ENCODE measurements at places on chromosomes 12 and 14.
A peak's percentile ranks its signal among the peaks of the same experiment; 100 is the strongest.

GRCh38 chr12:2560356-2560755 lies 234.4 kb upstream of the FKBP4 start:
- no peak for DNase-seq

- DNase-seq, result no peak
These were observed 542.1 kb upstream of the ATP2B1 start for GRCh38 chr12:90250766-90251165.

DNA sequence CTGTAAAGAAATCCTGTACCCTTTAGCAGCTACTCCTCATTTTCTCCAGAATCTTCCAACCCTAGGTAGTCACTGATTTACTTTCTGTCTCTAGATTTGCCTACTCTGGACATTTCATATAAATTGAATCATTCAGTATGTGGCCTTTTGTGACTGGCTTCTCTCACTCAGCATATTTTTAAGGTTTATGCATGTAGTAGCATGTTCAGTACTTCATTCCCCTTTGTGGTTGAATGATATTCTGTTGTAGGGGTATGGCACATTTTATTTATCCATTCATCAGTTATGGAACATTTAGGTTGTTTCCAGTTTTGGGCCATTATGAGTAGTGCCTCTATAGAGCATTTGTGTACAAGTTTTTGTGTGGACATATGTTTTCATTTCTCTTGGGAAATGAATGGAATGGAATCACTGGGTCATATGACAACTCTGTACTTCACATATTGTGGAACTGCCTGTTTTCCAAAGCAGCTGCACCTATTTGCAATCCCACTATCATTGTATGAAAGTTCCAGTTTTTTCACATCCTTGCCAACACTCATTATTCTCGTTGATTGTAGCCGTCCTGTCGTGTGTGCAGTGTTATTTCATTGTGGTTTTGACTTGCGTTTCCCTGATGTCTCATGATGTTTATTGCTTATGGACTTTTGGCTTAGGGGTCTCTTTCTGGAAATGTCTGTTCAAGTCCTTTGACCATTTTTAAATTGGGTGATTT lies 57.2 kb downstream of the ATF7IP start:
- DNase-seq, result no peak

DNA sequence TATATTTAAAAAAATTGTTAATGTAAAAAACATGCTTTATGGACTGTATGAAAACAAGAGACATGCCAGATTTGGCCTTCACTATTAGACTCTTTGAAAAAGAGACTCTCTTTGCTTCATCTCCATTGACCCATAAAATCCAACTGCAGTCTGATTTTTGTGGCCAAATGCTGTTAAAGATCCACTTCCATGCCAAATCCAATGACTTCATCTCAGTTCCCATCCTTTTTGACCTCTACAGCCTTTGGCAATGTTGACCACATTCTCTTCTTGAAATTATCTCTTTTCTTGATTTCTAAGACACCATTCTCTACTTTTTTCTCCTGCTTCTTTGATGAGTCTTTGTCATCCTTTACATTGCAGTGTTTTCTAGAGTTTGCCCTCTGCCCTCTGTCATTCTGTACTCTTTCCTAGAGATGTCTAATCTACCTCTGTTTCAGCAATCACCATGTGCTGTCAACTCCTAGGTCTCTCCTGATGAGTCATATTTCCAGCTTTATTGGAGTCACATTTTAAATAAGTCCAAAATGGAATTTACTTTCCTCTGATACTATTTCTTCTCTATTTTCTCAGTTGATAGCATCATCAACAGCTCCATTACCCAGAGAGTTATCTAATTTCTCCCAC lies 2.4 kb downstream of the TMPRSS12 start:
- no peak for DNase-seq

- no peak for DNase-seq
These were observed 93.3 kb downstream of the CALM1 start for GRCh38 chr14:90489916-90490719.

GRCh38 chr14:72737560-72737943 lies 156.3 kb downstream of the DPF3 start:
- DNase-seq, result no peak

- DNase-seq, result no peak
These were observed 40.9 kb downstream of the ATL1 start for GRCh38 chr14:50600849-50601248.

DNA sequence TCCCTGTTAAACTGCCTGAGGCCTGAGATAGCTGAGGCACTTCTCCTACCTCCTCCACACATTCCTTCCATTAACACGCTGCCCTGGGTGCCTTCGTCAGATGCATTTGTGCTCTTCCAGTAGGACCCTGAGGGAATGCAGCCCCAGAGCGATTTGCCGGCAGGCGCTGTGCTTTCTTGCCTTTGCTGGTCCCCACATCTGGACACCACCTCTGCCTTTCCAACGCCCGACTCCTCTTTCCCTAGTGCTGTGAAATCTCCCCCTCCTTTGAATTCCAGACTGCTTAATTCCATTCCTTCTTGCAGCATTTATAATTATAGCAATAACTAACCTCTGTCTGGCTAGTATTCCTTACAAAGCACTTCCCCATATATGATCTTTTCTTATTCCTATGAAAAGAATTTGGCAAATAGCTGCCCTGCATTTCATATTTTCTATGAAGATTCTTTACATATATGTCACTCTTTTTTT lies 88.4 kb downstream of the C12orf75 start:
- no peak for DNase-seq

- no peak for DNase-seq
These were observed 111.4 kb downstream of the CRACR2A start for GRCh38 chr12:3641428-3642018.

DNA sequence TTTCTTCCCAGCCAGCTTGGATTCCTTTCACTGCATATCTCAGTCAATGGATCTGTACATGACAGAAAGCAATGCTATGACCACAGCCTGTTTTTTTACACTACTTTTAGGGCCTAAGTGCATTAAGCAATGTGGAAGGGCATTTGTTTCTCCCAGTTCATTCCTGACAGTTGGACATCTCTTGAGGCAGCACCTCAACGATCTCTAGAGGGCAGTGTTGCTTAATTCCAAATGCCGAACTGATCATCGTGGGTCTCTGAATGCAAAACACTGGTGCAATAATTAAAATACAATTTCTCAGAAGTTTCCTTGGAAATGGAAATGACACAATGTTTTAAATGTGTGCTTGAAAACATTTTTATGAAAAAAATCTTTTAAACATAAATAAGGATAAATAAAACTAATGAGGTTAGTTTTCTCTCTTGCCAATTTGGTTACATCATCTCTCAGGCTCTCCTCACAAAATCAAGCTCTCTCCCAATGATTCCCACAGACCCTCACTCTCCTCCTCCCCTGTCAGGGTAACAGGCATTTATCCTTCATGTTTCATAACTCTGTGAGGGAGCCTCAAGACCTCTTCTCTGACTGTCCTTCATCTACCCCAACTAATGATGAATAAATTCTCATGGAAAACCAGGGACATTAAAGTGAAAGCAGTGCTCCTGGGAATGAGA lies 192.4 kb upstream of the SLC16A7 start:
- DNase-seq, result peak; percentile 50

DNA sequence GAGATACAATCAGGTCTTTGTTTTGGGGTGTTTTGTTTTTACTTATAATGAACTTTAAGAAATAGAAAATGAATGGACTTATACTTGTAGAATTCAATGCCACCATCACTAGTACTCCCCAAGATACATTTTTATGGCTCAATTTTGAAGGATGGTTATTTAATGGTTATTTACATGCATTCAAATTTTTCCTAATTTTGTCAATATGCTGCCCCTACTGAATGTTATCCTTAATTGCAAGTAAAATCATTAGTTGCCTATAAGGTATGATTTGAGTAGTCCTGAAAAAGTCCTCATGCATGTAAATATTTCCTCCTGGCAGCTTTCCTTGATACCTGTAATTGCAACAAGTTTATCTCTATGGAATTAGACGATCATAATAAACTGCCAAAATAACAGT lies 391.2 kb downstream of the BCAT1 start:
- DNase-seq, result no peak

- no peak for DNase-seq
These were observed 176.1 kb downstream of the SLC25A21 start for GRCh38 chr14:36996133-36996856.

- DNase-seq, result no peak
These were observed 649 bp upstream of the GNPNAT1 start for GRCh38 chr14:52792097-52792415.

DNA sequence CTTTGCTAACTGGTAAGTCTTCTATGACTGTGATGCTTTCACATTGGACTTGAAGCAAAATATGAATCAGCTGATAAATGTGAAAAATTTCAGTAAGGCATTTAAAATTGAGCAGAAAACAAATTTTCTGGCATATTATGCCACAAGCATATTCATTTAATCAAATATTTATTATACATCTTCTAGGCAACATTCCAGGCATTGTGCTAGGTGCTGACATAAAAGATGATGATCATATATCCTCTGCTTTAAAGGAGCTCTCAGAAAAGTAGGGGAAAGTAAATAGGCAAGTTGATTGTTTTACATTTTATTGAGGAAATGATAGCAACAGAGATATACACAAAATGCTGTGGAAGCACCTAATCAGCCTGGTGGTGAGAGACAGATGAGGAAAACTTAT lies 248.9 kb downstream of the SLC16A7 start:
- DNase-seq, result no peak

DNA sequence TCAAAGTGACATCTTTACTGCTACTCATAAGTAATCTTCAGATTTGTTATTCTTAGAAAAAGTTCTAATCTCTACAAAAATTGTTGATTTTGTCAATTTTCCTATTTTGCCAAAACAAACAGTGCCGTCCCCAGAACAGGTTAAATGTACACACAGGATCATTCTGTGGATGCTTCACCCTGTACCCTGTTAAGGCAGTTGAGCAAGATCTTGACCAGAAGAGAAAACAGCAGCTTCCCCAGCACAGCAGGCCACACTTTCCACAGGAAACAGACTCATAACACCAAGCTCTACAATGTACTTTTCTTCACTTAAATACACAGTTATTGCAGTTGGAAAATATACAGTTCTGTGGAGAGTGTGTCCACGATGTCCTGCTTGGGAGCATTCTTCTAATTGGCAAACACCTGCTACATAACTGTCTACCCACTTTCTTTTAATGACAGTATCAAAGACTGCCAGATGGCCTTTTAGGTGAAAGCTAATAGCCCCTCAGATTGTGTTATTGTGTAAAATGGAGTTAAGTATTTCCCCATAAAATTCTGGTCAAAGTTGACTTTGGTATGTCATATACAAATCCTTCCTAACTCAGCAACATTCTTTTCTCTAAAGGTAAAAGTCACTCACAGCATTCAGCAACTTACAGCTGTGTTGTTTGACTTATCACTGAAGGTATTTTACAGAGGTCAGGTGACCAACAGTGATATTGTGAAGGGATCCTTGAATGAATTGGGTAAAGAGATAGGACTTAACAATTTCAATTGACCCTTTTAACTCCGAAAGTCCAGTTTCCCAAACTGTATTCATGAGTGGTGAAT lies 77.0 kb downstream of the SEC23A start:
- no peak for DNase-seq

- DNase-seq, result no peak
These were observed 377.8 kb upstream of the TMEM132C start for GRCh38 chr12:127888943-127889719.

DNA sequence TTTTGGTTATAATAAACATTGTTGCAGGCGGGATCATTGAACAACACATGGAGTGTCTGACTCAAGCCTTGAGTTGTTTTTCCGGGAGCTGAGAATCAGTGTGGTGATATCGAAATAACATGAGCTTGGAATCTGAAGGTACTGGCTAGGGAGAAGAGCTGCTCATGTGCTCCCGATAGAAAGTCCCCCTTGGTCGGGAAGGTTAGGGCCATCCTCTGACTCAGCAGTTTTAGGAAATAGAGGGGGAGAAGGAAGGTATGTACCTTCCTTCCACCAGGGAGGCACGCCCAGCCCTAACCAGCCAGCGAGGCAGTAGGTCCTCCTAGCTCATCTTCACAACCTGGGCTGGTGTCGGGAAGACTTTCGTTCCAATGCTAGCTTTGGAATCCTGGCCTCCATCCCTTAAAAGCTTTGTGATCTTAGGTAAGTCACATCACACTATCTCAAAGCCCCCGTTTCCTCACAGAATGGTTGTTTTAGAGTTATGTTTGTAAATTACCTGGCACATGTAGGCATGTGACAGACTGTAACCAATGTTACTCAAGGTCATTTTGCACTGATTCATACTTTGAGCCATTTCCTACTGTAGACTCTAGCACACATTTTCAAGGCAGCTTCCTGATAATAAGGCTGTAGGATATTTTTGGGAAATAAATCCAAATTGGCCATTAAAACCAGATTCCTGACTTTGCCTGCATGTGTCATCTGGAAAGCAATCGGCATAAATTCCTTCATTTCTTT lies 1.9 kb upstream of the RAB35 start:
- DNase-seq, result no peak

DNA sequence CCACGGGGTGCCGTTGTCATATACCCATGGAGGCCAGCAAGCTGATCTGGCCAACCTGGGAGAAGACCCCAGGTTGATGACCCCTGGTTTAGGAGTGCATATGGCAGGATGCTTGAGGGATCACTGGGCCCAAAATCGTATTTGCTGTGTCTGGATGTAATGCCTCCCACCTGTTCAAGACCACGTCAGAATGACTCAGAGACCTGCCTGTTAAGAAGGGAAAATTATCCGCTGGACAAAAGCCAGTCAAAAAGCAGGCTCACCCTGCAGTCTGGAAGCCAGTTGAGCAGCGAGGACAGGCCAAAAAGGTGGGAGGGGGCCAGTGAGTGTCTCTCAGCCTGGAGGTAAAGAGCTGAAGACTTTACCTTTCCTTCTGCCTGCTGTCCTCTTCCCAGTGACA lies 449.2 kb downstream of the DPF3 start:
- no peak for DNase-seq

GRCh38 chr14:34368115-34368970 lies 93.7 kb downstream of the SPTSSA start:
- DNase-seq, result no peak

DNA sequence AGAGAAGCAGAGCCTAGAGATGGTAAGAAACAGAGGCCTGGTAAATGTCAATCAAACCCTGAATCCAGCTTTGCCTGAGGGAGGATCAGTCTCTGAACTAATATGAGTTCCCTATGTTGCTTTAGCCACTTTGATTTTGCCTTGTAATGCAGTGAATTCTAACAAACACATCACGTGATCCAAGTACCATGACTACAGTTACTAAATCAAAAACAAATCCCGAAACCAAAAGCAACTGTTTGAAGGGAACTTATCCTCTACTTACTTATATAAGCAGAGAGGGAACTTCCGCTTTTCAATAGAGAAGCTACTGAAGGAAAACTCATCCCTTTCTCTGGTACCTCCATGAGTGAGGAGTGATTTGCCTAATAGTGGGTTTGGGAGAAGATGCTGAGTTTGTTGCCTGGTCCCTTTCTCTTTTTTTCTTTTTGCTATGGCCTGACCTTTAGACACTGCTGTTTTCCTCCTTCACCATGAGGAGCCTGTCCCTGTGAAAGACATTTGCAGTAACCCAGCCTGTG lies 7.7 kb upstream of the PPTC7 start:
- no peak for DNase-seq

GRCh38 chr12:109247831-109248654 lies 61.0 kb downstream of the FOXN4 start:
- DNase-seq, result no peak

- no peak for DNase-seq
These were observed 23.8 kb downstream of the BTG1 start for GRCh38 chr12:92121826-92122225.
